ENCODE measurements at places on chromosomes 4 and X.

GRCh38 chrX:154350429-154351182, 23.8 kb downstream of the FLNA start:
- no peak for DNase-seq

- no peak for DNase-seq
These were observed 13.5 kb upstream of the LIMCH1 start for GRCh38 chr4:41524425-41524824.

- no peak for DNase-seq
These were observed 7.0 kb downstream of the PRSS12 start for GRCh38 chr4:118345813-118346212.

DNA sequence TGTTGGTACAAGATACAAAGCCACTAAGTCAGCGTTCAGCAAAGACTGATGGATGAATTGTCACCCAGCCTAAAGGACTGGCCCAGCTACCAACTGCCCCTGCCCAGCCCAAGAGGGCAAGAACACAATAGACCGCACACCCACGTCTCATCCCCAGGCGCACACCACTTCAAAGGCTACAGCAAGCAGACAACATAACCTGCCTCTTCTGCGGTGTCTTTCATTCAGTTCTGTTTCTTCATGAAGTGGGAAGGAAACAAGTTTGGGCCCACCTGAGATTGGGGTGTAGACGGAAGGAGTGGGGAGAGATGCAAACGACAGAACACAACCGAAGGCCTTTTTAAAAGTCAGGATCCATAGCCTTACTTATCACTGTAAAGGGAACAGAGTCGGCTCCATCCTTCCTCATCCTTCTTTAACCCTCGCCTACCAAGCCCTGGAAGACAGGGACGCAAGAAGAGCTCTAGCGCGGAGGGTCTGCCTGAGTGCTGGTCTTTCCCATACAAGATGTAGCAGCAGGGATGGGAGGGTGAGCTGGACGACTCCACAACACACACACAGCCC, 691 bp downstream of the SCARB2 start:
- DNase-seq, result no peak
